Activated CD4-positive, alpha-beta memory T cell treated with anti-CD3 and anti-CD28 coated beads for 36 hours (primary cell): ENCODE measurements at places on chromosomes 11 and 22.

GRCh38 chr11:90639461-90639993 is 416.7 kb upstream of the CHORDC1 start:
- DNase-seq = no peak

GRCh38 chr11:69439651-69440464 is 41.6 kb upstream of the LINC01488 start:
- no peak for DNase-seq

GRCh38 chr22:42931421-42932196 is 74.5 kb upstream of the ARFGAP3 start:
- no peak for DNase-seq

DNA sequence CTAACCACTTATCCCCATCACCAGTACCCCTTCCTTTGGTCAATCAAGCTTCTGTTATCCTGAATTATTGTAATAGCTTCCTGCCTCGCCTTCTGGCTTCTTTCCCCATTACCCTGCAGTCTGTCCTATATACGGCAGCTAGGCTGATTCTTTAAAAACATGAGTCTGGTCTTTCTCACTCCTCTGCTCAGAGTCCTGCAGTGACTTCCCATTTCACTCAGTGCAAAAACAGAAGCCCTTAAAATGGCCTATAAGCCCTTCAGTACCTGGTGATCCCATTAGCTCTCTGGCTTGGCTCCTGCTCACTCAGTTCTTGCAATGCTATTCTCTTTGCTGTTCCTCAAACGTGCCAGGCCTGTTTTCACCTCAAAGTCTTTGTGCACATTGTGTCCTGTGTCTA is 58.4 kb downstream of the JRKL start:
- no peak for DNase-seq

DNA sequence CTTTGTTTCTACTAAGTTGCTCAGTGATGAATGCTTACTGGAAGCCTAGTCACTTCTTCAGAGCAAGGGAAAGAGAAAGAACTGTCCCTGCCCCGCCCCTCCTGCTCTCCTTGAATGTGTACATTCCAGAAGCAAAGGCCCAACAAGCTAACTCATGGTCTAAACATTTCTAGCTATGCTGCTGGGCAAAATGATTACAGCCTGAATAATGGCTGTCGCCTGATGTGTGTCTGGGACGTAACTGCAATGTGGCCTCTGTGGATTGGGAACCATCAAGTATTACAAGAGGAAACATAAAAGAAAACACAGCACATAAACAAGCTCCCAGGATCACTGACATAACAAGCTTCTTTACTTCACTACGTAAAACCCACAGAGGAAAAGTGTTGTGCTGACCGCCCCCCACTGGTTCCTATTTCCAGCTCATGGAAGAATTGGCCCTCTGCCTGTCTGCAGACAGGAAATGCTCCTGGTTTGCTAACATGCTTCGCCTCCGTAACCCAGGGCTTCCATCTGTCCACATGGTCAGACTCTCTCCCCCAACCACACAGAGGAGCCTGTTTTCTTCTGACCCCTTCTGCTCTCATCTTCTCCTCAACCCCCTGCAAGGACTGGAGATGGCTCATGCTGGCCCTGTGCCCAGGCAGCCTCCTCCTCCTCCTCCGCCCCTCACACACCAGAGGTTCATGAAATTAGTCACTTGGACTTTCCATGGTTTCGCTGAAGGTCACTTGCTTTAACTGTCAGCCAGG is 187.2 kb downstream of the MAML2 start:
- peak; percentile 88 for DNase-seq

- no peak for DNase-seq
Observed at GRCh38 chr11:119924017-119924416, 195.0 kb upstream of the NECTIN1 start.

- DNase-seq = peak; percentile 61
Observed at GRCh38 chr22:22720201-22720723, 75.8 kb downstream of the GGTLC2 start.

GRCh38 chr11:35337136-35337913 is 82.0 kb downstream of the SLC1A2 start:
- peak; percentile 35 for DNase-seq
